Skin of body (tissue), 3 donors: ENCODE measurements at places on chromosomes 3 and 15.

- DNase-seq, result no peak
Measured at GRCh38 chr3:146139586-146140110, 21.3 kb downstream of the PLOD2 start.

DNA sequence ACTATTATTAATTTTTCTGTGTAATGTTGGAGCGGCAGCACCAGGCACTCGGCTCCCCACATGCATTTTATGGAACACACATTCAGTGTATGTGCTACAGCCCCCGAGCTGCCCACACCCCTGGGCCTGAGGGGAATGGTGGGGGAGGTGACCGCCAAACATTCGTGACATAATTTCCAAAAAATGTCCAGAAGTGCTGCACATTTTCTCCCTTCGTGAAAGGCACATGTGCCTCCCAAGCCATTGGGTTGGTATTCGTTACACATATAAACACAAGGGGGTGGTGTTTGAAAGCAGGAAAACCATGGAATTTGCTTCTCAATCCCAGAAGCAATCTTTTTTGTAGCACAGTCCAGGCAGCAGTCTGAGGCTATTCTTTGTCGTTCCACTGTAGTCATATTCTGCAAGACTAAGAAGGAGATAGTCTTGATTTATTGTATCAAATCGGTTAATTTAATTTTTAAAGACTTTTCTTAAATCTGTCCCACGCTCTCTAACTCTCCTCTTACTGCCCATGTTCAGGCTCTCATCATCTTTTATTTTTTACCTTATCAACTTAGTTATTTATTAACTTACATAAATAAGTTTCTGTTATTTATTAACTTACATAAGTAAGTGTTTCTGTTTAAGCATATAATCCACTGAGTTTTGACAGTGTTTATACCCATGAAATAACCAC, 39.2 kb upstream of the POLR2M start:
- DNase-seq, result peak; percentile 79

GRCh38 chr15:51887887-51888592, 58.6 kb downstream of the TMOD3 start:
- no peak for DNase-seq

GRCh38 chr15:62119874-62120273, 45.2 kb downstream of the C2CD4B start:
- no peak for DNase-seq

DNA sequence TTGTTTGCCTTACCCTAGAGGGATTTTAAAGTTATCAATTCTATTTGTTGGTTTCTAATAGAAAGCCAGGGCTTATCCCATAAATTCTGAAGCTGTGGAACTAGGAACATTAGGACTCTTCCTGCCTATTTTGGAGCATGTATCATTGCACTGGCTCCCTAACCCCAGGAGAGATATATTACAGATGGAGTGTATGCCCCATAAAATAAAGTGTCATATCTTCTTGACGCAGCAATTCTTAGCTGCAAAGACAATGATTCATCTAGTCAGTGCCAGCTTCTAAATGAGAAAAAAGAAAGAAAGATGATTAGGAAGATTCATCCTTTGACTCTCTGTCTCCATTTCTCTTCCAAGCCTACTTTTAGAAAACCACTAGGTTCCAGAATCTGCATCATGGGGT, 74.8 kb upstream of the MAGI1 start:
- DNase-seq, result no peak

DNA sequence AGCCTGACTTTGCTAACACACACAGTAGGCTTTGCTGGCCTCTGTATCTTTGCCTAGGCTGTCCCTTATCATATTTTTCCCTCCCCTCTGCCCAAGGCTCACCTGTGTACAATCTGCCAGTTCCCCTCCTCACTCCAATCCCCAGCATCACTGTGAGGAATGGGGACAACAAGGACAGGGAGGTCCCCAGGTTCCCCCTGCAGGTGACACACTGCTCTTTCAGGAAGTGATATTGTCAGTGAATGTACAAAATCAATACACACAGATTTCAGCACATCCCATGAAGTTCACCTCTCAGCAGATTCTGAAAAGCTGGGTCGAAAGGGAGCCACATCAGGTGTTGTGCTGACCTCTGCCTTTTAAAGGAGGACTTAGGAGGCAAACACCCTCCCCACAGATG, 177.5 kb downstream of the RAB11A start:
- no peak for DNase-seq
